ENCODE measurements at places on chromosomes 3 and 15.
A peak's percentile ranks its signal among the peaks of the same experiment; 100 is the strongest.

- DNase-seq: no peak
These were observed 527.7 kb downstream of the EPHA3 start for GRCh38 chr3:89635137-89635536.

GRCh38 chr3:173747427-173747826 lies 349.9 kb downstream of the NLGN1 start:
- no peak for DNase-seq

- DNase-seq: no peak
These were observed 119.4 kb upstream of the GADL1 start for GRCh38 chr3:31013843-31014242.

- DNase-seq: no peak
These were observed 168.6 kb downstream of the SOX2 start for GRCh38 chr3:181880331-181880730.

- DNase-seq: no peak
These were observed 206.6 kb upstream of the MDFIC2 start for GRCh38 chr3:70519026-70519425.

DNA sequence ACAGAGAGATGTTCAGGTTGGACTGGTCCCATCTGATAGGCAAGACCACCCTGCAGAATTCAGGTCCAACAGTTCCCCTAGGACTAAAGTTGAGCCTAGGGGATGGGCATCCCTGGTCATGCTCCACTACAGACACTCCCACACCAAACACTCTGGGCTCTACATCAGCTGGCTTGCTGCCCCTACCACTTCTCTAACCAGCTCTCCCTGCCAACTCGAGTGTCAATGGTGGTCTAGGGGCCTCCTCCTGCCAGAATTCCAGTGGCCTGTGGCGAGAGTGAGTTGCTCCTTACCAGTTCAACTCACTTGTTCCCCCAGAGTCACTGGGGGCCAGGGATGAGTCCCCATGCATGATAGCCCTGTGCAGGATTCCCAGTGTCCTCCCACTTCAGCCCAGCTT lies 316.2 kb upstream of the PPP2R3A start:
- DNase-seq: no peak

DNA sequence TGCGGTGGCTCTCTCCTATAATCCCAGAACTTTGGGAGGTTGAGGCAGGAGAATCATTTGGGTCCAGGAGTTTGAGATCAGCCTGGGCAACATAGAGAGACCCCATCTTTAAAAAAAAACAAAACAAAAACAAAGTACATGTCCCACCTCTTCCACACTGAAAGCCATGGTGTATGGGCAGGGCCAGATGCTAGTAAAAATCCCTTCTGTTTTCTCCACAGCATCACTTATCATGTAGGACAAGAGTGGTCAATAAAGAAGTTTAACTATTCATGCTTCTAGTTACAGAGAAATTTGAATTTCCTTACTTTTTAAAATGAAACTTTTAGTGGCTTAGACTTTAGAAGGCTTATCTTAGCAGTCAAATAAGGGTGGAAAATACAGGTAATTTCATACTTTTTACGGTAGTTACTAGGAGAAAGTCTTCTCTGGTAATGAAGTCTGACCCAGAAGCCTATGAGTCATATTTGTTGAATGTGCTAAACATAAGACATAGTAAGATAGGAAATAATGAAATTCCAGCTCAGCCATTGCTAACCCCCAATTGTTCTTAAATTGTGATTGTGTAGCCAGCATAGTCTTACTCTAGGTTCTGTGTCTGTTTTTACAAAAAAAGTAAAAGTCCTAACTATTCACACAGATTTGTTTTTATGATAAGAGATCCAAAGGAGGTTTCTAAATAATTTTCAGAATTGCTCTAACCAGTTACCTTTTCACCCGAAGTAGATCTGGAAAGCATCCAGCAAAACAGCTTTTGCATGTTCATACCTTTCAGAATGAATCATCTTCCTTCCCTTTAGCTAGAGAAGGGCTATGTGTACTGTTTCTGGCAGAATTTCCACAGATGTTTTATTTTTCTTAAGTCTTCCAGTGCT lies 16.4 kb upstream of the ZNF609 start:
- peak; percentile 36 for DNase-seq

DNA sequence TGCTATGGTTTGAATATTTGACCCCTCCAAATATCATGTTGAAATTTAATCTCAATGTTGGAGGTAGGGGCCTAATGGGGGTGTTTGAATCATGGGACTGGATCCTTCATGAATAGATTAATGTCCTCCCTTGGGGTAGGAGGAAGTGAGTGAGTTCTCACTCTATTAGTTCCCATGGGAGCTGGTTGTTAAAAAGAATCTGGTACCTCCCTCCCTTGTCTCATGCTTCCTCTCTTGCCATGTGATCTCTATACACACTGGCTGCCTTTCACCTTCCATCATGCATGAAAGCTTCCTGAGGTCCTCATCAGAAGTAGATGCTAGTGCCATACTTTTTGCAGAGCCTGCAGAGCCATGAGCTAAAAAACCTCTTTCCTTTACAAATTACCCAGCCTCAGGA lies 177.7 kb upstream of the MCTP2 start:
- no peak for DNase-seq

- no peak for DNase-seq
These were observed 1.1 kb downstream of the MRPL47 start for GRCh38 chr3:179603321-179603720.

- no peak for DNase-seq
These were observed 131.7 kb upstream of the PLXND1 start for GRCh38 chr3:129738172-129738571.

GRCh38 chr3:64536166-64536565 lies 151.6 kb downstream of the ADAMTS9 start:
- no peak for DNase-seq

GRCh38 chr3:78734048-78734637 lies 1033.7 kb downstream of the ROBO1 start:
- no peak for DNase-seq

GRCh38 chr3:156626104-156626503 lies 48.3 kb upstream of the TIPARP start:
- DNase-seq: peak; percentile 47

DNA sequence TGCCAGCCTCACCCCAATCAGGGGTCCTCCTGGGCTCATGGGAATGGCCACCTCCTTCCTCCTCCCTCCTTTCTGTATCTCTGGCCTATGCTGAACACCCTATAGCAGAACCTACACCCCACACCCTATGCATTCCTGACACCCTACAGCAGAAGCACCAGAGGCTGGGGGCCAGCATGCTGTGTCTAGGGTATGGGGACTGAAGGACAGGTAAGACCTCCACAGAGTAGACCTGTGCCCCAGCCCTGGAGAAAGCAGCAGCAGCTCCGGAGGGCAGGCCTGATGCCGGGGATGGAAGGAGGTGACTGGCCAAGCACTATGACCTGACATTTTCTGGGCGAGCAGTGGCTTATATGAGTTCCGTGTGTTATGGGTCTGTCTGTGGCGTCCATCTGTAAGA lies 66.9 kb downstream of the TLE3 start:
- no peak for DNase-seq

GRCh38 chr15:84914909-84915605 lies 30.6 kb downstream of the SLC28A1 start:
- peak; percentile 9 for DNase-seq

DNA sequence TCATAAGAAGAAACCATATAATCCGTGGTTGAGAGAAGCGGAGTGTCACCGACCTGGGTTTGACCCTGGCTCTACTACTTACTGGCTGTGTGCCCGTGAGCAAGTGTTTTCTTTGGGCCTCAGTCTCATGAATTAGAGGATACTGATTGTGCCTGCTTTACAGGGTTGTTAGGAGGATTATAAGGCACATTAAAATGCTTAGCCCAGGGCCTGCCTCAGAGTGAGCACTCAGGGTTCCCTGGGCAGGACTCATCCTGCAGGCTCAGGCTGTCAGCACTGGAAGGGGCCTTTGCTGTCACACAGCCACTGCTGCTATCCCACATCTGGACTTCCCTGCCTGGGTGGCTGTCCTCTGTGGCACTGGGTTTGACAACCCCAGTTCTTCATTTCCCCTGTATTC lies 4.7 kb downstream of the PLA2G4F start:
- no peak for DNase-seq

DNA sequence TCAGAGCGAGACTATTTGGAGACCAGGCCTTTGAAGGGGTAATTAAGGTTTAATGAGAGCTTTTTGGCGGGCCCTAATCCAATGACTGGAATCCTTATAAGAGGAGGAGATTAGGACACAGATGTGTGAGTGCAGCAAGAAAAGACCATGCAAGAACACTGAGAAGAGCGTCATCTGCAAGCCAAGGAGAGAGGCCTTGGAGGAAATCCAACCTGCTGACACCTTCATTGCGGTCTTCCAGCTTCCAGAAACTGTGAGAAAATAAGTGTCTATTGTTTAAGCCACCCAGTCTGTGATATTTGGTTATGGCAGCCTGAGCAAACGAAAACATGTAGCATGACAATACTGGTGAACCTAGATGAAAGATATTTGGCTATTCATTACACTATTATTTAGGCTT lies 23.0 kb upstream of the MUSTN1 start:
- no peak for DNase-seq

DNA sequence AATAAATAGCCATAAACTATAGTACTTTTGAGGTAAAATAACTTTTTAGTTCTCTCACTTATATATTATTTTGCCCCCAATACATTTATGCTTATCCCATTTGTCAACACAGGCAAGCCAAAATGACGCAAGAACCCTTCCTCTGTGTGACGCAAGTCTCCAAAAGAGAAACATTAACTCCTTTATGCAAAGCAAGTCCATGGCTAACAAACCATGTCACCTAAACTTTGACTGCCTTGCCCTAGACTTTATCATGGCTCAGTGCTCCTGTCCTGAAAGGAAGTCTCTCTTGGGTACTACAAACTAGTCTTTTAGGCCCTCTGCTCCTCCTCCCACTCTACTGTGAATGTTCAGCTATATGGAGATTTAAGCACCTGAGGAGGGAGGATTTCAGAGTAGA lies 230.5 kb downstream of the UNC13C start:
- no peak for DNase-seq

DNA sequence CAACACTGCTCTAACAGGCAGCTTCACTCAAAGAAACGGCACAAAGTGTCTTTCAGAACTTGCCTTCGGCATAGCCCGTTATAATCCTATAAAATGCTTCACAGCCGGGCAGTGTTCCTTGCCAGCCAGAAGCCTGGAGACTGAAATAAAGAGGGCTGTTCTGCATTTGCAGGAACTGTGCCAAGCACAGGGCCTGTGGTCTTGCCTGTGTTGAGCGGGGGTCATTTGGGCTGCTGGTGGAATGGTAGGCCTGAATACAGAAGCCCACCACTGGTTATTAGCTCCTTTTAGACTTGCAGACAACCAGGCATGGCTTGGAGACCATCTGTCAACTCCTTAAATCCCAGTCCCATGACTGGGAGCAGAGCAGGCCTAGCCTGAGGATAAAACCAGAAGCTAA lies 4.7 kb upstream of the ARHGEF3 start:
- no peak for DNase-seq

DNA sequence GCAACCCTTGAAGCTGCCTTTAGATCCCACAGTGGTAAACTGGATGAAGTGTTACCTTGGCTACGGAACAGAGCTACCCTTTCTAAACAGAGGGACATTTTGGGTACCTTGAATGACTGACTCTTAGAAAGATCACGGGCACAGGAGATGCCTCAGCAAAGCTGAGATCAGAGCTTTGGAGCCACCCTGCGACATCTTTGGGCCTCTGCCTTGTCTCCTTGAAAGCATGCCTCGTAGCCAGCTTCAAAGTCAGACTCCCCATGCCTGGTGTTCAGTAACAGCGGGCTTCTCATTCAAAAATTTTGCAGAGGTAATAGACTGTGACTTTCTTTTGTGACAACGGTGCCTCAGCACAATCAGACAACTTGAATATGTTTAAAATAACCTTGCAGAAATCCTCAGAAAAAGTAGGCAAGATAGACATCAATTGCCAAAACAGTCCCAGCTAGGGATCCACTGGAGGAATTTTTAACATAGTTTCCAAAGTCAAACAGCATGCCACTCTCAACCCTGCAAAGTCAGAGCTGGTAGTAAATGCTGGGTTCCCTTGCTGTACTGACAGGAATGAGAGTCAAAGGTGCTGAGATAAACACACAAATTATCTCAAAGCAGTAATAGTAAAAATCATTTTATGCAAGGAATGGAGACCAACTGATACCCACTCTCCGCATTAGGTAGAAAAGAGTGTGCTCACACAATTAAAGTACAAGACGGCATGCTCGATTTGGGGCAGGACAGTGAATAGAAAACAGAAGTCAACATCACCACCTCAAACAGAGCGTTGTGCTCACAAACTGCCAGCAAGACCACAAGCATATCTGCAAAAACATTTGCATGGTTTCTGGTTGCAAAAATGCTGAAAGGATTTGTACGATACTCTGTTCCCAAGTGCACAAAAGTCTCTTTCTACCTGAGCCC lies 82.1 kb downstream of the MYO1E start:
- no peak for DNase-seq

DNA sequence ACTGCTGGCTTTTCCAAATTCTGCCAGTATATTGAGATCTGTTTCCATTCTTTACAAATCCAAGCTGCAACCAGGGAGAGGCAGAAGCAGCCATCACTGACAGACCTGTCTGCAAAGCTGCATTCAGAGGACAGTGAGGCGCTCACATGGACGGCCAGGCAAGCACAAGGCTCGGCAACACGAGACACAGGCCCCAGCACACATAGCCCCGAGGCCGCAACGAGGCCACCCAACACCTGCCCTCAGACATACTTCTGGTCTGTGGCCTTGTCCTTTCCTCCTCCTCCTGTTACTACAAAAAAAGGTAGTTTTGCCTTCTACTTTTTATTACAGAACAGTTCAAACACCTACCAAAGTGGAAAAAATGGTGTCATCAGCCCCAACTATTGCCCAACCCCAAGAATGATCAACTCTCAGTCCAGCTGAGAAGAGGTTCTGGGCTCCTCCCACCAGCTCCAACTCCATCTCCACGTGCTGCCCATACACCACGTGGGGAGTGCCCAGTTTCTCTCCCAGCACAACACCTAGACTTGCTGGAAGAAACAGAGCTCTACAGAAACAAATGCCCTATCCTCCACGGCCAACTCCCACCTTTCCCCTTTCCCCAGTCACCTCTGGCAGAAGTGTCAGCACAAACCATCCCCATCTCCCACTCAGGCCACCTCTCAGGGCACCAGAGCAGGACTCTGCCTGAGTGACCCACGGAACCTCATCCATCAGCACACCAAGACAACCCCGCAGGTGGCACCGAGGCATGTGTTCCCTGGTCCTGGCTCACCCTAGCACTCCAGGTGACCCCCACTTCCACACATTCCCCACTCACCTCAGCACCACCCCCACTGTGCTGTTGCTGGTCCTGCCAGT lies 7.4 kb downstream of the ZXDC start:
- no peak for DNase-seq

- no peak for DNase-seq
These were observed 14.4 kb downstream of the SNAPC5 start for GRCh38 chr15:66483131-66483566.

GRCh38 chr15:78177447-78177873 lies 28.3 kb downstream of the IDH3A start:
- peak; percentile 43 for DNase-seq
